ENCODE measurements at places on chromosomes 3 and 15.

GRCh38 chr3:130838898-130839600 lies 54.8 kb upstream of the ATP2C1 start:
- no peak for DNase-seq

DNA sequence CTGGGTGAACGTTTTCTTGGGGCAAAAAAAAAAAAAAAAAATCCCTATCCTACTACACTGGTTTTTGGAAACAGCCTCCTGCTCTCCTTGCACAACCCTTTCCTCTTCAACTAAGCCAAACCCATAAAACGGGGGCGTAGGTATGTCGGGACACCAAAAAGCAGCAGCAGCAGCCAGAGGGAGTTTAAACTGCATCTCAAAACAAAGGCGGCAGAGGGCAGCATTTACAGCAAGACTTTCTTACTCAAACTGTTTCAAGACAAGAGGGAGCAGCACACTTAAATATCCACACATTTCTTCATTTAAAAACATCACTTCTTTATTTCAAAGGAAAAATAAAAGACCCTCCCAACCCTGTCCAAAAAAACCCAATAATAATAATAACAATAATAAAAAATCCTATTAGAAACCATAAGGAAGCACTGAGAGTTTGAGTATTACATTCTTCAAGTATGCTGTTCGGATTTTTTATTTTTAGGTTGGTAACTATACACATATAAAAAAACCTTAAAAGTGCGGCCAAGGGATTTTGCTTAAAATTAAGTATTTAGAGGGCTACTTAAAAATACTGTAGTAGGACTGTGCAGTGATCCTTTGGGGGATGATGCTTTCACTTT lies 43.9 kb upstream of the PLXND1 start:
- peak; percentile 53 for DNase-seq

- no peak for DNase-seq
Measured at GRCh38 chr3:188884299-188885043, 287.3 kb upstream of the TPRG1 start.

DNA sequence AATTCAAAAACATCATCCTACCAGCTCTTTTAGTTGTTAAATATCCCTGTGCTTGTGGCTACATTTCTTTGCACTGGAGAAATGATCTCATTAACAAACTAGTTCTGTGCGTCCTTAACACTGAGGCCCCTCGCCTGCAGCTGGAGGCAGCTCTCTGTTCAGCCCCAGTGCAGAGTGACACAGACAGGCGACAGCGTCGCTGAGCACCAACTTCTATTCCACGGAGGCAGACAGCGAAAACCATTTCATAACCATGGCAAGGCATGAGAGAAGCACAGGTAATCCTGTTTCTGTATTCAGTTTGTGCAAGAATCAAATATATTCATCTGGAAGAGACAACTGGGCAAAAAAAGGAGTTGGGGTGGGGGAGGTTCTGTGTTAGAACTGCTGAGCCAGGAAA lies 530.7 kb downstream of the ZIC1 start:
- no peak for DNase-seq

GRCh38 chr15:38541026-38541425 lies 23.6 kb downstream of the RASGRP1 start:
- no peak for DNase-seq

- DNase-seq: no peak
Measured at GRCh38 chr3:16406579-16406978, 106.9 kb downstream of the RFTN1 start.

- peak; percentile 81 for DNase-seq
Measured at GRCh38 chr3:34727700-34728099, 911.6 kb upstream of the ARPP21 start.

DNA sequence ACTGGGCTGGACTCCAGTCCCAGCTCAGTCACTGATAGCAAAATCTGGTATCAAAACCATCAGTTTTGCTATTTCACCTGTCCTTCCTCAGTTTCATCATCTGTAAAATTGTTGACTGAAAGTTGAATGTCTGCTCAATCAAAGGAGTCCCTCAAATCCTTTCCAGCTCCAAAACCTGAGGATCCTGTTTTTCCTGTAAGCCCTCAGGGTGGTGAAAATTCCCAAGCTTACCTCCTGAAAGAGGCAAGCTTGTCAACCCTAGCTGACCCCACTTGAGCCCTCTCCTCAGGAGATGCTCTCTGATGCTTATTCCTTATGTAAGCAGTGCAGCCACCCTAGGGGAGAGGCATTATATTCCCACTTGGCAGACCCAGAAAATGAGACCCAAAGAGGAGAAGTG lies 82.6 kb downstream of the HMG20A start:
- no peak for DNase-seq

DNA sequence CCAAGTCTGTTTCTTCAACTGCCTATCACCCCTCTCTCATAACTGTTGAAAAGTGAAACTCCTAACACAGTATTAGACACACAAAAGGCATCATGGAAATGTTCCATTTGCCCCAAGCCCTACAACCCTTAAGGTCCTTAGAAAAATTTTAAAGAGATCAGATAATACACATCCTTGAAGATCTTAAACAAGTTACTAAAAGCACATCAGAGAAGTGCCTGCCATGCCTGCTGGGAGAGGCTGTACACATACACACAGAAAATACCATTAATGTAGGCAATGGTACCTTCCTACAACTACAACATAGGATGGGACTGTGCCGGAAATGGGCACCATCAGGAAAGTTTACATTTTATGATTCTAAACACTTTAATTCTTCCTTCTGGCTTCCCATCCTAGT lies 3.3 kb downstream of the ADAM10 start:
- DNase-seq: no peak

DNA sequence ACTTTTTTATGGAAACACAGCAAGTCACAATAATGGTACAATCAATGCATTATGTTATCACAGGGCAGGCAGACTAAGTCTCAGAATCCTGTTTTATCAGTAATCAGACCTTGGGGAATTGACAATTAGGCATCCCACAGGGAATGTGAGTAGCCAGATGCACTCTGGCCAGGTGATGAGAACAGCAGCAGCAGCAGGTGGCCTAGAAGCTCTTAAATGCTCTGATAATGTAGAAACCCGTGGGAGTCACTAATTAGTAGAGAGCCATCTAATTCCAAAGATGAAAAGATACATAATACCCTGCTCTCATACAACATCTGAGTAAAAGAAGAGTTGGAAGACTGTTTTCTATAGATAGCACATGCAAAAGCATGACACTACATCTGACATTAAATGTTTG lies 12.6 kb downstream of the CEP152 start:
- no peak for DNase-seq

DNA sequence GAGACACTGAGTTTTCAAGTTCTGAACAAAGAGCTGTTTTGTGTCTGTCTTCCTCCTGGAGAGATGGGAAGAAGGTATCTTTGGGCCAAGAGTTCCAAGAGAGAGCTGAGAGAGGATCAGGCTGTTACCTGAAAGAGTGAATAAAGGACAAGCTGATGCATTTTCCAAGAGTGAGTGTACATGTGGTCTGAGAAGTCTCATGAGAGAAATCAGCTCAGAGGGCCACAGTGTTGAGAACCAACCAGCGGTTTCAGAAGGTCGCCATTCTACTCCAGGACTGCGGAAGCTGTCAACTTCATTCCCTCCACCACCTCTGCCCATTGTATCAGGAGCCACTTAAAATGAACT lies 42.7 kb upstream of the PPP2R3A start:
- no peak for DNase-seq

DNA sequence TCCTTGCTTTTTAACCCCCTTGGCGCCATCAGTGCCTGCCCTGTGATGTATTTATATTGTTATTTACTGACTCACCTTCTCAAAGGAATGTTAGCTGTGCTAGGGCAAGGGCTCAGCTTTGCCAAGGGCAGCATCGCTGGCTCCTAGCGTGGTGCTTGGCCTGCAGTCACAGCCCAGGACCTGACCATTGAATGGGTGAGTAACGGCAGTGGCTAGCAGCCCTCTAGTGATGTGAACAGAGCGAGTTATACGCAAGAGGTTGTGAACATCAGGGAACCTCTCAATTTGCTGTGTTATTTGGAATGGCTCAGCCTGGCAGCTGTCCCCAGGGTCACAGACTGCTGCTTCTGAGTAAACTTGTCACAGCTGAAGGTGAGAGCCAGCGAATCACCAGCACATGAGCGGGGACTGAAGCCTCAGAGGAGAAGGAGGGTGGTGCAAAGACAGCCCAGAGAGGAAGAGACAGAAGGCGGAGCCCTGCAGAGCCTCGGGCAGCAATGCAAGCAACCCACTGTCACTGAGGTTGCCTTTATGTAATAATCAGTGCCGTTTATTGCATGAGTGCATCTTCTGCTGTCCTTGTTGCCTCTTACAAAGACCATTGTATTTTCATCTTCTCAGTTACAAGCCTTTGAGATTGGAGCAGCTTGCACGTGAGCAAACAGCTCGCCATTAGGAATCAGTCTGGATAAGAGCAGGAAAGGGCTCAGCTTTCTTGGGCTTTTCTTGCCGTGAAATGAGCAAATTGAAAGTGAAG lies 158.3 kb downstream of the SLCO3A1 start:
- DNase-seq: peak; percentile 18

DNA sequence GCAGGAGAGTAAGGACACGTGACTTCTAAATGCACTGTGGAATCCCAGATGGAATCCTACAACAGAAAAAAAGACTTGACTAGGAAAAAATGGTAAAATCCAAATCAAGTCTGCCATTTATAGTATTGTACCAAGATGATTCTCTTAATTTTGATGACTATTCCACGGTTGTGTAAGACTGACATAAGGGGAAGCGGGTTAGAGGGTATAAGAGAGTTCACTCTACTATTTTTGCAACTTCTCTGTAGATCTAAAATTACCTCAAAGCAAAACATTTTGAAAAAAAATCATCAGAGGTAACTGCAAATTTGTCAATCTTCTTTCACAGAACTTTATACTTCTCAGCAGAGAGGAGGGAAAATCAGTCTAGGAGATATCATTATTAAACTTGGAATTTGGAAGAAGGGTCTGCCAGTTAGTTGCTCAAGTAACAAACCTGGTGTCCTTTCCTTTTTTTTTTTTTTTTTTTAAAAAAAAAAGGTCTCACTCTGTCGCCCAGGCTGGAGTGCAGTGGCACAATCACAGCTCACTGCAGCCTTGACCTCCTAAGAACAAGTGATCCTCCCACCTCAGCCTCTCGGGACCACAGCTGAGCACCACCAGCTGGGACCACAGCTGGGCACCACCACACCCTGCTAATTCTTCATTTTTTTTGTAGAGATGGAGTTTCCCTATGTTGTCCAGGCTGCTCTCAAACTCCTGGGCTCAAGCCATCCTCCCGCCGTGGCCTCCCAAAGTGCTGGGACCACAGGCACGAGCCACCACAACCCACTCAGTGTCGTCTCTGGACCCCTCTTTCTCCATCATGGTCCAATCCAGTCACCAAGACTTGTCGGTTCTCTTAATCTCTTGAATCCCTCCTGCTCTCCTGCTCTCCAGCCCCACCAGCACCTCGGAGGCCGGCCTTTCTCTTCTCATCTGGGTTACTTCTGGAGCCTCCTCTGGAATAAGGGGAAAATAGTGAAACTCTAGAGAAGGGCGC lies 14.9 kb upstream of the HES1 start:
- DNase-seq: no peak
